ENCODE measurements at places on chromosomes 3 and 15. TPM values are rescaled to one million over a fixed set of nuclear protein-coding genes. Genes with fewer than 3 reads are reported as not detected.

DNA sequence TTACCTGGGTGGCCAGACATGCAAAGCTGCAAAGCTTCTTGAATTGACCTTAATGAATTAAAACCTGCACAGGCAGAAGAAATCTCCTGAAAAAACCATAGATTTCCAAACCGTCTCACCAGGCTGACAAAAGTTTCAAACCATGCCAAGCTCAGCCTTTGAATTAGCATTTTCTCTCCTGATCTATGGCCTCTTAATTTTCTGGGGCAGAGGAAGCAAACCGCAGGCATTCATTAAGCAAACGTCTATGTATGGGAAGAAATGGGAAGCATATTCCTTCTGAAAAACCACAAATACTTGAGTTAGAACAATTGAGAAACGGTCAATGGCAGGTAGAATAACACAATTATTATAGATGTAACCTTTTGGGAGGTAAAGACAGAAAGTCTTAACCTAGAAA lies 500.2 kb upstream of the NR2F2 start:
- H3K27ac ChIP-seq: no peak overlapping the region
- DNase-seq: no peak
- H3K36me3 ChIP-seq: no peaks in the 10 kb centered on the region
- peaks cover 28% of the 10 kb centered on the region for H3K4me1 ChIP-seq
- no peaks in the 10 kb centered on the region for H3K27me3 ChIP-seq
- no peak overlapping the region for H3K4me3 ChIP-seq

- H3K4me1 ChIP-seq: no peaks in the 10 kb centered on the region
- H3K4me3 ChIP-seq: no peak overlapping the region
Measured at GRCh38 chr3:2711081-2711480, 399.1 kb downstream of the IL5RA start.

GRCh38 chr3:13222131-13222530 lies 148.9 kb upstream of the IQSEC1 start:
- DNase-seq: no peak
- H3K27me3 ChIP-seq: no peaks in the 10 kb centered on the region
- no peak overlapping the region for H3K27ac ChIP-seq

GRCh38 chr3:193948459-193948858 lies 187.5 kb upstream of the HES1 start:
- H3K27me3 ChIP-seq: peaks cover 28% of the 10 kb centered on the region
- H3K4me3 ChIP-seq: no peak overlapping the region

Gene HYKK
- 5.0 TPM for total RNA-seq

Gene MKRN3
- not detected for total RNA-seq
